ENCODE measurements at places on chromosomes 4 and X.

- DNase-seq: peak; percentile 73
These were observed 39.3 kb downstream of the BMP3 start for GRCh38 chr4:81069706-81070331.

DNA sequence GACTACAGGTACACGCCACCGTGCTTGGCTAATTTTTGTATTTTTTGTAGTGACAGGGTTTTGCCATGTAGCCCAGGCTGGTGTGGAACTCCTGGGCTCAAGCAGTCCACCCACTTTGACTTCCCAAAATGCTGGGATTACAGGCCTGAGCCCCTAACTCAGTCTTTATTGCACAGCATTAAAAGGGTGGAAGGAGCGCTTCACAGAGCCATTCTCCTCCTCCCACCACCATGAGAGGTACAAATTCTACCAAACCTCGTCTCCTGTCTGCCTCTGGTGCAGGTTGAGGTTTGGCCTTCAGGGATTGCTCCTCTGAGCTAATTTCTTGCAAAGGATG lies 52.3 kb downstream of the TLR10 start:
- DNase-seq: no peak

DNA sequence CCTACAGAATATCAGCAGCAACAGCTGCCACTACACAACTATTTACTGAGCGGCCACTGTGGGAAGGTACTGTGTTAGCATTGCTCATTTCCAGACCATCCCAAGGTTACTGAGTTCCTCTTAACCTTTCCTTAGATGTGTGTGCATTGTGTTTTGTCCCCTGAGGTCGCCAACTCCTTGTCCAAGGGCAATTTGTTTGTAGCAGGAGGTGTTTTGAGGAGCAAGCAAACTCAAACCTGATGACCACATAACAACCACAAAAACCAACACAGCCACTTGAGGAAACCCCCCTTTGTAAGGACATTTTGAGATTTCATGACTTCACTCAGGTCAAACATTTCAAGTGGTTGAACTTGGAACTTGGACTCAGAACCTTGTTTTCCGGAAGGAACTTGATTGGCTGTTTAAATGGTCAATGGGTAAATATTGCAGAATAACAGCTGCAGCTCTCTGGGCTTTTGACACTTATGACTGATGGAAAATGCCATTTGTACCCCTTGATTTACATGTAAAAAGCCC lies 122.3 kb downstream of the MID1IP1 start:
- no peak for DNase-seq

DNA sequence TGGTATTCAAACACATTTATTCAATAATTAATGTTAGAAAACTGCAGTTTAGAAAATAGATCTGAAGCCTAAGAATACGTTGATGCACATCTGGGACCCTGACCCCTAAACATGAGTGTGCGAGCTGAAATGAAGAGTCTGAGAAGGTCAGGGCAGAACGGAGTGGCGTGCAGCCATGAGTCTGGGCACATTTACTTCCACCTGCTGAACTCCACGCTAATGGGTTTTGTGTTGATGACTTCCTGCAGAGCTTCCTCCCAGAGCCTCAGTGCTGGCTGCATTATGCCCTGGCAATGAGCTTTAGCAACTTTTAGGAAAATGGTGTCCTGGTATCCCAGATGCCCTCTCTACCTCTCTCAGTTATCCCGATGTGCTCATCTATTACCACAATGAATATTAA lies 53.1 kb downstream of the FAM114A1 start:
- DNase-seq: no peak

DNA sequence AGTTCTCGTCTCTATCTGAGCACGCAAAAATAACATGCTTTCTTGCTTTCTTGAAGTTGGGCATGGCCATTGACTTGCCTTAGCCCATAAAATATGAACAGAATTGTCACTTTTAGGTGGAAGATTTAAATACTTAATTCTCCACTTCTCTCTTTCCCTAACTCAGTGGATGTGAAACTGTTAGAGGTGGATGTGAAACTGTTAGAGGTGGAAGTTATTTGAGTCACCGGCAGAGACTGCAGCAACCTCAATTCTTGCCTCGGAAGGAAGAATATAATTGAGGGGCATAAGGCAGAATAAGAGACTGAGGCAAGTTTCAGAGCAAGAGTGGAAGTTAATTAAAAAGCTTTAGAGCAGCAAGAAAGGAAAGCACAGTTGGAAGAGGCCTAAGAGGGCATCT lies 2.8 kb upstream of the PARM1 start:
- no peak for DNase-seq
